ENCODE measurements at places on chromosomes 12 and 14.

DNA sequence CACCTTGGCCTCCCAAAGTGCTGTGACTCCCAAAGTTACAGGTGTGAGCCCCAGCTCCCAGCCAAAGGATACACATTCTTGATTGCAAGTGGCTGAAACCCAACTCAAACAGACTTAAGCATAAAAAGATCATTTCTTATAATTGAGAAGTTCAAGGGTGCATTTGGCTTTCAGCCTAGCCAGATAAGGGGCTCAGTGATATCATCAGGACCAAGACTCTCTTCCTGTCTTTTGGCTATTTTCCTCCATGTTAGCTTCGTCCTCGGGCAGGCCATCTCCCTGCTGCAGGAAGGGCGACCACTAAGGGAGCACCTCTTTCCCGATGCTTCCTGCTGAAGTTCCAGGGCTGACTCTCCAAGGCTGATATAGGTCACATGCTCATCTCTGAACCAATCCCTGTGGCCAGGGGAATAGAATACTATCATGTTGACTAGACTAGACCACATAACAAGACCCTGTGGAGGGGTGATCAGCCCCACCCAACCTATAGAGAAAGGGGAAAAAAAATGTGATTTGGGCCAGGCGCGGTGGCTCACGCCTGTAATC, 9.8 kb upstream of the KRT8 start:
- DNase-seq, result no peak

DNA sequence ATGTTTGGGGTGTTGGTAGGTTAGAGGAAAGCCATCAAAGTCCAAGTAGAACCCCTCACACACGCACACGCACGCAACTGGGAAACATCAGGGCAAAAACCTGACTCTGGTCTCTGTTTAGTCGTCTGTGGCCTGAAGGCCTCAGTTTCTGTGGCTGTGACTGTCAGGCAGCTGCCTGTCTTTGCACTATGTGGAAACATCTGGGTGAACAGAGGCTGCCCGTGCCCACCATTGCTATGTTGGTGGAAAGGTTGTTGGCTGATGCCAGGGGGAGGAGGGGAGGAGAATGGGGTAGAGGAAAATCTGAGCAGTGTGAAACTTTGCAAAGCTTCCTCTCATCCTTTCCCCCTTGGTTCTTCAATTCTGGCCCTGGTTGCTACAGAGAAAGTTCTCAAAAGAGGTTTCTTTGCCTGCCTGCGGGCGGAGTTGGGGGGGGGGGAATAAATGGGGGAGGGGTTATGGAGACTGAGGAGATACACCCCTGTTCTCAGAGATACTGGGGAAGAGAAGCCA, 7.5 kb downstream of the HOXC10 start:
- DNase-seq, result no peak

DNA sequence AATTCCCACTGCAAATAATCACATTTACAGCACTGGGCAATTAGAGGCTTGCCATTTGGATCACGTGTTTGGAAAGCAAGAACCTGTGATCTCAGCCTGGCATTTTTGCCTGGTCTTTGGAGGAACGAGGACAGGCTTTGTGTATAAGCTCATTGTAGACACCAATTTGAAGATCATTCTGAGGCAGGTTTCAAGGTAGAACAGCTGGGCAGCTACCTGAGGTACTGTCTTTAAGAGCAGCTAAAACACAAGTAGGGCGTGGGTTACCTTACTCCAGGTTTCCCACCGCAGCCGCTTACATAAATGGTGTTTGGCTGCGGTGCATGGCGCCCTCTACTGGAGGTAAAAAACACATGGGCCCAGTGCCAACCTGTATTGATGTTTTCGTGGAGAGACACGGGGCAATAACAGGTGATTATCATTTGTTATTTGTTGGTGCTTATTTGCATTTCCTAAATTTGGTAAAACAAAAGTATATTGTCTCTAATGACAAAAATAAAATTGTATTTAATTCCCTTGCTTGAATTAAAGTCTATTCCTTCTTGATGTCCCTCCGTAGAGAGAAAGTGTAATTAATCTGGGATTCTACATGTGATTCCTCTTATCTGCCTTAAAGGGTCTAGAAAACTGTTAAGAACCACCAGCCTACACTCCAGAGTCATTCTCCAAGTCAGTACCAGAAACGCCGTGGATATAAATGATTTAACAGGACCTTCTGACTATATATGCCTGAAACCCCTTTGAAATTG, 69.7 kb downstream of the SVOP start:
- peak; percentile 46 for DNase-seq

GRCh38 chr12:24201258-24201970, 251.9 kb upstream of the SOX5 start:
- DNase-seq, result no peak

- DNase-seq, result no peak
Observed at GRCh38 chr12:78579846-78580245, 284.7 kb upstream of the SYT1 start.

GRCh38 chr12:107328442-107329133, 235.2 kb upstream of the CRY1 start:
- DNase-seq, result no peak

GRCh38 chr14:24036169-24036962, 15.4 kb upstream of the CARMIL3 start:
- DNase-seq, result peak; percentile 45

- no peak for DNase-seq
Observed at GRCh38 chr12:124073356-124074035, 100.5 kb downstream of the ZNF664 start.

GRCh38 chr12:48389409-48389808, 38.7 kb upstream of the ZNF641 start:
- DNase-seq, result no peak

DNA sequence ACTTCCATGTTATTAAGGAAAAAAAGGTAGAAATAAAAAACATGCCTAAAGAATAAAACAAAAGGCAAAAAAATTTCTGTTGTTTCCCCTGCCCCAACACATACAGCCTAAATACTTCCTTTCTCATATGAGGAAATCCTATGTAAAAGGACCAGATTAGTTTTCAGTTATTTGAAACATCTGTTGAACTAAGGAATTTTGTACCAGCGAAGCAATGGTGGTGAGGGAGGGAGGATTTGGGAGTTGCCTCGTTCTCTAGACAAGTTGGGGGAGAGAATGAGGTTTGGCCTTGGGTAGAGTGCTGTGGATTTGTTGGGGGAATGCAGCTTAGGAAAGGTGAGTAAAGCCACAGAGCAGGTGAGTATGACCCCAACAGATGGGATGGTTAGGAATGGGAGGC, 141.5 kb upstream of the RFLNA start:
- no peak for DNase-seq

GRCh38 chr12:31745242-31745641, 16.4 kb upstream of the AMN1 start:
- no peak for DNase-seq

GRCh38 chr12:124742111-124742510, 121.6 kb downstream of the SCARB1 start:
- DNase-seq, result no peak

- no peak for DNase-seq
Observed at GRCh38 chr12:58368001-58368400, 426.6 kb downstream of the ATP23 start.

DNA sequence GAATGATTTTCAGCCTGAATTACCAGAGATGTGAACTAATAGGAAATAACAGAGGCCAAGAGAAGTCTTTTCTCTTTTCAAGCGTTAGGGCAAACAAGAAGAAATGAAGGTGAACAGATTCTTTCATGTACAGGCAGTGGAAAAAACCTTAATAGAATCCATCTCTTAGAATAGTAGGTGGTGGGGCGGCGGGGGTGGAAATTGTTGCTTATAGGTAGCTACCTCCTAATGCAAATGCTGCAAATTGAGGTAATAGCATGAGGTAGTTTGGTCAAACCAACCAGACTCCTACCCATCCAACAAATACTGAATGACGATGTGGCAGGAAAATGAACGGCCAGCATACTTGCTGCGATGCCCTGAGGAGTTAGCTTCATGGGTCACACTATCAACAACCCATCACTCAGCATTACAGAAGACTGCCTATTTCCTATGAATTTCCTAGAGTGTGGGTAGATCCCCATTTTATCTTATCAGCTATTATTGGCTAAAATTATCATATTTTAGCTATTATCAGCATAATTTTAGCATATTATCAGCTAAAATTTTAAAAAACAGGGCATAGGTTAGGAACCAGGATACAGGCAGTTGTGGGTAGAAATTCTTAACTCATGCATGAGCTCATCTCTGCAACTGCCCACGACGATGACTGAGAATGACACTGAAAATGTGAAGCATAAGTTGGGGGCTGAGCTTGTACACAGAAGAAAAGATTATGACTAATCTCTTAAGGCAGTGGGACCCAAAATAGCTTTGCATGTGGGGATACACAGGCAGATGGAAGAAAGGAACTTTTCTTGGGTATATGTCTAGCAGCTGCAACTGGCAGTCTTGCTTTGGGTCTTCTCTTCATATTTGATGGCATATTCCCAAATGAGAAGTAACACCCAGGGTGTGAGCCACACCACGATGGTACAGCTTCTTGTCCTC, 68.7 kb downstream of the NIN start:
- no peak for DNase-seq

- no peak for DNase-seq
Observed at GRCh38 chr12:5620896-5621295, 189.0 kb downstream of the NTF3 start.

GRCh38 chr12:54765652-54766051, 88.7 kb upstream of the MUCL1 start:
- no peak for DNase-seq

DNA sequence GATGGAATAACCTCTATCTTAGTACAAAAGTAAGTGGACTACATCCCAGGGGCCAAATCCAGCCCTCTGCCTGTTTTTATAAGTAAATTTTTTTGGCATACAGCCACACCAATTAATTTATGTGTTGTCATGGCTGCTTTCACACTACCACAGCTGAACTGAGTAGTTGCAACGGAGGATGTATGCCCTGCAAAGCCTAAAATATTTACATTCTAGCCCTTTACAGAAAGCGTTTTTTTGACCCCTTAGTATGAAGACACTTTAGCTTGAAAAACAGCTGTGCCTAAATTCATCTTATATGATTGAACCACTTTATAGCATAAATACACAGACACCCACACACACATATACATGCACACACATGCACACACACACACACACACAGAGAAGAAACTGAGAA, 501.6 kb downstream of the EGLN3 start:
- DNase-seq, result no peak

DNA sequence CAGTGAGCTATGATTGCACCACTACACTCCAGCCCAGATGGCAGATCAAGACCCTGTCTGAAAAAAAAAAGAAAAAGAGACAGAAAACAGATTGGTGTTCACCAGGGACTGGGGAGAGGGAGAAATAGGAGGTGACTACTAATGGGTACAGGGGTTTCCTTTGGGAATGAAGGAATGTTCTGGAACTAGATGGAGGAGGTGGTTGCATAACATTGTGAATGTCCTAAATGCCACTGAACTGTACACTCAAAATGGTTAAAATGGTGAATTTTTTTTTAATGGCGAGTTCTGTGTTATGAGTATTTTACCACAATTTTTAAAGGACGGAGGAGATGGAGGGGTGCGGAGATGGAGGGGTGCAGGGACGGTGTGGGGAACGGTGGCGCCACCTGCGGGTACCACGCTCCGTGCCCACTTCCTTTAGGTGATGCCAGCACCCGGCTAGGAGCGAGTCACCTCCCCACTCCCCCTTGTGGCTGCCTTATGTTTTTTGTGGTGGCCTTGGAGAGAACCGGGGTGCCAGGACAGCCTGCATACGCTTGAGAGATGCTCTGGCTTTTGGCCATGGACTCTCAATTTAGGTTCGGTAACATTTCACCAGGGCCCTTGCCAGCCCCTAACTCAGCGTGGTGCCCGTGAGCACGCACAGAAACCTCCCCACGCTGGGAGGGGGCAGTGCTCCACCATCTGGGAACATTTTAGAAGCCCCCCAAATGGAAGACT, 16.1 kb downstream of the UBC start:
- DNase-seq, result no peak

GRCh38 chr12:44655846-44656245, 220.3 kb downstream of the NELL2 start:
- DNase-seq, result no peak

DNA sequence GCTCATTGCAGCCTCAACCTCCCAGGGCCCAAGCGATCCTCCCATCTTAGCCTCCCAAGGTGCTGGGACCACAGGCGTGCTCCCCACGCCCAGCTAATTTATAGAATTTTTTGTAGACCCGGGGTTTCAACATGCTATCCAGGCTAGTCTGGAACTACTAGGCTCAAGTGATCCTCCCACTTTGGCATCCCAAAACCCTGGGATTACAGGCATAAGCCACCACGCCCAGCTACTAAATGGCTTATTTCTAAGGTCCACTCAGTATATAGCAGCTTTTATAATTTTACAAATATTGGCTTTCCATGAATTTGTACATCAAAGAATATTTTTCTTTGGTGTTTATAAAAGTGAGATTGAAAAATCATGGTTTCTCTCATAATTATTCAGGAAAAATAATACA, 167.8 kb downstream of the TTC7B start:
- no peak for DNase-seq

DNA sequence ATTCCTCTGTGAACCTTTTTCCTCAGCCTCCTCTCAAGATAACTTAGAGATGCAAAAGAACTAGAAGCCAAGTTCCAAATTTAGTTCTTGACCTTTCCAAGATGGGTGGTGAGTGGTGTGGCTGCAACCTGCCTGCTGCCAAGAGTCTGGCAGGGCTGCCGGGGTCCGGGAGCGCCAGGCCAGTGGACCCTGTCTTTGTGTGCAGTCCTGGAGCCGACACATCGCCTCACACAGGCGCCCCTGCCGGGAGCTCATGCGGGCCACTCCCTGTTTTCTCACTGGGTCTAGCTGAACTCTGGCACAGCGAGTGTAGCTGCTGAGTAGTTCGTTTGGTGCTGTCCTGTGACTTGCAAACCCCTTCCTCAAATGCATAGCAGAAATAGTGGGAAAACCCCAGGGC, 84.9 kb downstream of the CACNA1C start:
- DNase-seq, result no peak

- no peak for DNase-seq
Observed at GRCh38 chr14:95098984-95099599, 58.2 kb downstream of the DICER1 start.

DNA sequence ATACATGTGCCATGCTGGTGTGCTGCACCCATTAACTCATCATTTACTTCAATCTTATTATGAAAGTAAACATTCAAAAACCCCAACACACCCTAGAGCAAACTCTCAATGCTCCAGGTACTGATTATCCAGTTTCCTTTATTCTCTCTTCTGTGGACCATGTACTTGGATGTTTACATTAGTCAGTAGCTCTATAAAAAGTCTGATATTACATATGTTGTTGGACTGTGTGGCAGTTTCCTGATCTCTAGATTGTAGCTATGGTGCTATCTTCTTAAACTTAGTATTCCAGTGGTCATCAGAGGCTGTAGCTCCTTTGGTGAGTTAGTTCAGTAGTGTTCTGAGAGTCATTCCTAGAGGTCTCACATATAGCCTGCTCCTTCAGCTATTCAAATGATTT, 25.1 kb upstream of the ITGA5 start:
- no peak for DNase-seq

GRCh38 chr12:100666588-100666987, 93.1 kb downstream of the GAS2L3 start:
- no peak for DNase-seq

All from stimulated activated CD8-positive, alpha-beta memory T cell treated with anti-CD3 and anti-CD28 coated beads, Interleukin-7, amount 100 ng/mL, for 1 hour (primary cell).